ENCODE measurements at places on chromosomes 7 and 10.

DNA sequence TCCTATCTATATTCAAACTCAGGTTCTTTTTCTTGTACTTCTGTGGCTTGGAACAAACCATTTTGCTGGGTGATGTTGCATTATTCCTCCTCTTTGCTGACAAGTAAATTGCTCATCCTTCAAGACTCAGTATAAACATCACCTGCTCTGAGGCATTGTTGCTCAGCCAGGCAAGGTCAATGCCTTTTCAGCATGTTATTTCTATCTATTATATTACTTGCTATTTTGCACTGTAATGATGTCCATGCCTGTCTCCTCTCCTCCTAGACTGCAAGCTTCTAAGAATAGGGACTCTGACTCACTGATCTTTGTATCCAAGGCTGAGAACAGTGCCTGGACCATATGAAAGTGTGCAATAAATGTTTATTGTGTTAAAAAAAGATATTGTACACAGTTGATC is 293.8 kb downstream of the RNLS start:
- no peak for DNase-seq

- no peak for DNase-seq
Measured at GRCh38 chr7:144069953-144070352, 342 bp downstream of the OR2A25 start.

DNA sequence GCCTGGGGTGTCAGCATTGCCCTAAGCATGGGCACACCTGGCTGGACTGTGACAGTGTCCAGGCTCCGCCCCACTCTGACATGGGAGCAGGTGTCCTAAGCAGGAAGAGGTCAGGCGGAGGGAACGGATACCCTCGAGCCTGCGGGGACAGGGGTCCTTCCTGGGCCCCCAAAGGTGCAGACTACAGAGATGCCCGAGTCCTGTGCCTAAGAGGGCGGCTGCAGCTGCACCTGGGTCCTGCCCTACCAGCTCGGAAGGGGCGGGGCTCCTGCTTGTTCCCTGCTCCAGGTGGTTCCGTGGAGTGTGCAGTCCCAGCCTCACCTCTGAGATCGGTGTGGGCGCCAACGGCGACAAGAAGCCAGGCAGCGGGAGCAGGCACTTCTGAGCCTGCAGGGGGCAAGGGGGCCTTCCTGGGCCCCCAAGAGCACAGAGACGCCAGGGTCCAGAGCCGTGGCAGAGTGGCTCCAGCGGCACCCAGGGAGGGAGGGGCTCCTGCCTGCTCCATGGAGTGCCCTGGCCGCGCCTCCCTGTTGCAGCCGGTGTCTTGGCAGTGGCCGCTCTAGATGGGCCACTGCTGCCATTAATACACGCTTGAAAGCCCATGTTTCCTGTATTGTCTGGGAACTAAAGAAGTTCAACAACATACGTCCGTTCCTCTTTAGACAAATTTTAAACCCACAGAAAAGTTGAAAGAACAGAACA is 64.5 kb upstream of the CACNA2D1 start:
- DNase-seq = no peak

DNA sequence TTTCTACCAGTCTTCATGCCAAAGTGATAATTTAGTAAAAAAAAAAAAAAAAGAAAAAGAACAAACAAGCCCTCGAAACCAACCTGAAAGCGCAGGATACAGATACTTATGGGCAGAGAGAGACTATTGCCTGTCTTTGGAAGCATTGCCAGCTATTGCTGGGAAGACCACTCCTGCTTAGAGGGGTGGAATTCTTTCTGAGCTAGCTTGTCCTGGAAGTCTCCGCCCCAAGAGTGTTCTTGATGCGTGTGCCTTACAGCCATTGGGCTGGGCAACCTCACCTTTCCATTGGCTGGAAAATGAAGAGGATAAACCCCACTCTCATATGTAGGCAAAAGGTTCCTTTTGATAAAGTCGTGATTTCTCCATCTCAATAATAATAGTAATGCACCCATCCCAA is 19.9 kb upstream of the INSYN2A start:
- DNase-seq = no peak

GRCh38 chr7:39045231-39045630 is 67.5 kb downstream of the POU6F2 start:
- DNase-seq = no peak

DNA sequence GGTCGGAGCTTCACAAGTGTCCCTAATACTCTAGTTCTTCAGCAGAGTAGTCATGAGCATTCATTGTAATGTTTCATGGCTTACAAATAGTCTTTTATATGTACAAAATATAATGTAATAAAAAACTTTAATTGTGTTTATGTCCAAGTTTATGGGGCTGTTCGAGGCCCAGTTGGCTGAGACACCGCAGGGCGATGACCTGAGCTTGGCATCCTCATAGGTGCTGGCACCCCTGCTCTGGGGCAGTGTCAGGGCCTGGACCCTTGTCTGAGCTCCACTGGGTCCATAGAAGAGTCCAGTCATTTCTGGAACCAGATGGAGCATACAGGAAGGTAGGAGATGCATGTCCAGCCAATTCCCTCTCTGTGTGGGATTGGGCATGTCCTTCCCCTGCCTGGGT is 12.9 kb upstream of the ZMIZ1 start:
- DNase-seq = no peak

GRCh38 chr10:6699336-6699735 is 119.3 kb upstream of the PRKCQ start:
- DNase-seq = no peak

GRCh38 chr7:114656466-114656865 is 241.9 kb downstream of the FOXP2 start:
- DNase-seq = no peak

GRCh38 chr10:20281579-20281978 is 465.3 kb downstream of the PLXDC2 start:
- DNase-seq = no peak

DNA sequence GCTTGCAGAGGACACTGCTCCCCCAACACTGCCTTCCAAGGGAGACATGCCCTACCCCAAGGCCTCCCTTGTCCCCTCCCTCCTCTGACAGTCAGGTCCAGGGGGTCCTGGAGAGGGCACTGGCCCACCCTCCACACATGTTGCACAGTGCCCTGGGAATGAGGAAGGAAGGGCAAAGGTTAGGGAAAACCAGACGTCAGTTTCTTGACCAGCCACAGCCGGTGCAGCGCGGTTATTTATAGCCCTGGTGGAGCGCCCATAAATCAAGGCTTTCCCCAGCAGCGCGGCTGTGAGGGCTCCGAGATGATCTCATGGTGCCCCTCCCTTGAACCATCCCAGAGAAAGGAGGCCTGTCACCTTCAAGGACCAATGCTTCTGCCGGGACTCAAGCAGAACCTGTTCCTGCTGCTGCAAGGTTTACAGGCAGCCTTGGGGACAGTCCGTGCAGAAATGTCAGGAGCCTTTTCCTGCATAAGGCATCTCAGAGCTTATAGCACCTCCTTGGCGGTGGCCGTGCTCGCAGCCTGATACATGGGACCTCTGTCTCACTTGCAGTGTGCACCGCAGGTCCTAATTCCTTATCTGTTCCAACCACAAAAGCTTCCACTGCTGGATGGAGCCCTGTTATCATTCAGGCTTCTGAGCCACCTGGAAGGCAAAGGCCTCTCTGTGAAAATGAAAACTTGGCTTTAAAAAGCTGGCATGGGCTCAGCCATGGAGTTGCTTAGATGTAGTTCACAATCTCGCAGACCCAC is 127.3 kb downstream of the LHPP start:
- no peak for DNase-seq

DNA sequence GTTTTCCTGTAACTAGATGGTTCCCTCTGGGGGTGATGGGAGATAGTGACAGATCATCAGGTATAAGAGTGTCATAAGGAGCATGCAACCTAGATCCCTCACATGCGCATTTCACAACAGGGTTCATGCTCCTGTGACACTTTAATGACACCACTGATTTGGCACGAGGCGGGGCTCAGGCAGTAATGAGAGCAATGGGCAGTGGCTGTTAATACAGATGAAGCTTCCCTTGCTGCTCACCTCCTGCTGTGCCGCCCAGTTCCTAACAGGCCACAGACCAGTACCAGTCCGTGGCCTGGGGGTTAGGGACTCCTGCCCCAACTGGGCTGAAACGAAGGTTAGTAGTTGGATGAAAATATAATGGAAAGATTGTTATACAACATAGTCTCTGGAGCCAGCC is 201.6 kb upstream of the LRRN3 start:
- DNase-seq = no peak

- DNase-seq = no peak
Measured at GRCh38 chr10:84317174-84317573, 11.2 kb upstream of the CCSER2 start.

DNA sequence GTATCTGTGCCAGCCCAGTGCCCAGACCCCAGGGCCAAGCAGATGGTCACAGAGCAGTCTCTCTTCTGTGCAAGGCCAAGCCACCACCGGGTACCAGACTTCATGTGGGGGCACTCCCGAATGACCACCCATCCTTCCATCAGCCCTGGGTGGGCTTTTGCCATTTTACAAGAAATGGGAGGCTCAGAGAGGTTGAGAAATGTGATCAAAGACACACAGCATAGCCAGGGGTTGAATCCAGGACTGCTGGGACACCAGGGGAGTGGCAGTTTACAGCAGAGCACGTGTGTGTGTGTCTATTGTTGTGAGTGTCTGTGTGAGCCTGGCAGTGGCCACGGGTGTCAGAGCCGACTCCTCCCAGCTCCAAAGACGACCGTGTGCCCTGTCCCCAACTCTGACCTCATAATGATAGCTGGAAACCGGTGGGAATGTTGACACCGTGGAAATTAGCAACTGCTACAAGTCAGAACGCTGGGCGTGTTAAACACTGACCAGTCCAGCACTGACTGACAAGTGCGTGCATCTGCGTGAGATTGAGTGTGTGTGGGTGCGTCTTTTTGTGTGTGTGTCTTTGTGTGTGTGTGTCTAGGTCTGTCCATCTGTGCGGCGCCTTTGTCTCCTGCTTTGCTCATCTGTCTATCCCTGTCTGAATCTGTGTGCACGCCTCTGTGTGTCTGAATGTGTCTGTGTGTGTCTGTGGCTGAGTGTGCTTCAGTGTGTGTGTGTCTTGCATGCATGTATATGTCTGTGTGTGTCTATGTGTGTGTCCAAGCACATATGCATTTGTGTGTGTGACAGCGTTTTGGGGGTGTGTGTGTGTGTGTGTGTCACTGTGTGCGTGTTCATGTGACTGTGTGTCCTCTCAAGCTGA is 17.2 kb upstream of the SLC29A4 start:
- no peak for DNase-seq
